ENCODE measurements at places on chromosomes 5 and 9.

GRCh38 chr5:181098762-181099601 lies 32.0 kb downstream of the OR2V1 start:
- DNase-seq, result no peak

DNA sequence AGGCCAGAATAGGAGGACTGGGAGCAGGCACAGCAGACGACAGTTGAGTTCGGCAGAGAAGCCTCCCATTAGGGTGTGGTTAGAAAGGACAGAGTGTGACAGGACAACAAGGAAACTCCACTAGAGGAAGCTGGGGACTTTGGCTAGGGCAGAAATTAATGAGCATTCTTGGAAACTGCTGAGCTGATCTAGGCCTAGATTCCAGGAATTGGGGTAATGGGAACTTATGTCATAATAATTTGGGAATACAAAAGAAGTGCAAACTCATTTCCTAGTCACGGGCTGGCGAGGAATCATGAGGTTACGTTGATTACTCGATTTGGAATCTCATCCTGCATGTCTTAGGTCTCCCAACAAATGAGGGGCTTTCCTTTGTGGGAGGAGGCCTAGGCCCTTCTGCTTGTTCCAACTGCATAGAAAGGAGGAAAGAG lies 144.6 kb upstream of the RPS23 start:
- no peak for DNase-seq

DNA sequence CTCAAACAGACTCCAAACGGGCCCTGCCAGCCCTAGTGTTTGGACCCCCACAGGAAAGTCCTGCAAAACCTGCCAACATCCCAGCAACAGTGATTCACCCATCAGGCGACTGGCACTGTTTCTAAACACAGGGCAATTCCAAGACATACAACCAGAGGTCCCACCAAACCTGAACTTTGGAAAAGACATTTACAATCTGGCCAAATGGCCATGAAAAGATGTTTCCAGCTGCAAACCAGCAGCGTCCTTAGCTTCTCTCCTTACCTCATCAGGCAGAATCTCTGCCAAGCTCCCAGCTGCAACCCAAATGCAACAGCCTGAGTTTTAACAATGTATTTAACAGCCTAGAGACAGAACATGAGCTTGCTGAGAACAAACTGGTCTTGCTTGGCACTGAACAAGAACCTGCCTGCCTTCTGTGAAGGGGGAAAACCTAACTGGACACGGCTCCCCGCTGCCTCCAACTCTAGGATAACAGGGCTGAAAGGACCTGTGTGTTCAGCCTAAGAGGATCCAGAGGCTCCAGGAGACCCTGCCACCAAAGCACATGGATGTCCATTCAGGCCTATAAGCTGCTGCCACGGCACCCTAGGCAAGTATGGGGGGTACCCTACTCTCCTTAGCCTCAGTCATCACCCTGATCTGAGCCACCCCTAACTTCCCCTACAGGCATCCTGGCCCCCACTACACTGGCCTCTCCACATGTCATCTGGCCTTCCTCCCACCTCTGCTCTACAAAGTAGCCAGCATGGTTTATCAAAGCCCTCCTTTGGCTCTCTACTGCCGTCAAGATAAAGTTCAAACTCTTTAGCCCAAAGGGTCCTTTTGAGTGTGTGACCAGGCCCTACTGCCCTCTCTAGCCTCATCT lies 5.6 kb downstream of the P4HA2 start:
- no peak for DNase-seq

- DNase-seq, result no peak
Measured at GRCh38 chr9:37172557-37172956, 52.2 kb downstream of the ZCCHC7 start.

DNA sequence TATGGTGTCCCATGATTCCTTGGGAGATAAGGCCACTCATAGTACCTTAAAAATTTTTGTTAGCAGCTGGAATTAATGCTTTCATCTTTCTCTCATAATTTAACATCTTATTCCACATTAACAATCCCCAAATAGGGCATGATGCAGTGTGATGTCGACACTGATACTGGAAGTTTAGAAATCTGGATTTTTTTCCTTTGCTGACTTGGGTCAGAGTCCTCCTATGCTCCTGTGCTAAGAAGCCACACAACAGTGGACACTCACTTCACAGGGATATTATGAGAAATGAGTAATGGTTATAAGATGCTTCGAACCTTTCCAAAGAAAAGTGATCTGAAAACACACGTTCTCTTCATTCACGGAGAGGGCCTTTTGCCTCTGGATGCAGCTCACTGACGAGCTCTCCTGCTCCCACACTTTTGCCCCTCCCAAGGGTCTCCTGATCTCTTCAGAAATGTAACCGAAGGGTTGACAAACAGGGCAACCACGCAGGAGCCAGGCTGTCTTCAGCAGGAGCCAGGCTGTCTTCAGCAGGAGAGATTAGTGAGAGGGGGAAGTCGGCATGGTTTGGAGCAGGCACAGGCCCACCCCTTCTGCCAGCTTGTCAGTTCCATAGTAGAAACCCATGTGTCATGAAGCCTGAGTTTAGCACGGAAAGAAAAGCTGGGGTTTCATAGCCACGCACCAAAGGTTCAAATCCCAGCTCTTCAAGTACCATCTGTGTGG lies 247.8 kb downstream of the AOPEP start:
- DNase-seq, result no peak

Data from T-helper 2 cell (primary cell).